Hindlimb muscle (tissue), 1 donor: ENCODE measurements at places on chromosomes 3 and 15. TPM values are rescaled to one million over a fixed set of nuclear protein-coding genes. Genes with fewer than 3 reads are reported as not detected.
A peak's percentile ranks its signal among the peaks of the same experiment; 100 is the strongest.

Gene IQCF5
- polyA plus RNA-seq = not detected

Gene P4HTM
- 15.6 TPM for polyA plus RNA-seq

Gene PODXL2
- 5.3 TPM for polyA plus RNA-seq

Gene RLBP1
- polyA plus RNA-seq = 0.30 TPM

Gene COL6A5
- not detected for polyA plus RNA-seq

Gene CPN2
- polyA plus RNA-seq = 0.09 TPM

Gene SEMA5B
- 23.8 TPM for polyA plus RNA-seq

GRCh38 chr3:138845771-138846173, 11.0 kb upstream of the PIK3CB start:
- DNase-seq = no peak

GRCh38 chr3:58164906-58165821, 45.6 kb downstream of the DNASE1L3 start:
- no peak for DNase-seq

- DNase-seq = peak; percentile 73
Measured at GRCh38 chr3:65732051-65732935, 306.4 kb downstream of the MAGI1 start.

- DNase-seq = no peak
Measured at GRCh38 chr15:57150066-57150865, 226.0 kb upstream of the CGNL1 start.

GRCh38 chr3:195005251-195005620, 265.7 kb downstream of the XXYLT1 start:
- no peak for DNase-seq

DNA sequence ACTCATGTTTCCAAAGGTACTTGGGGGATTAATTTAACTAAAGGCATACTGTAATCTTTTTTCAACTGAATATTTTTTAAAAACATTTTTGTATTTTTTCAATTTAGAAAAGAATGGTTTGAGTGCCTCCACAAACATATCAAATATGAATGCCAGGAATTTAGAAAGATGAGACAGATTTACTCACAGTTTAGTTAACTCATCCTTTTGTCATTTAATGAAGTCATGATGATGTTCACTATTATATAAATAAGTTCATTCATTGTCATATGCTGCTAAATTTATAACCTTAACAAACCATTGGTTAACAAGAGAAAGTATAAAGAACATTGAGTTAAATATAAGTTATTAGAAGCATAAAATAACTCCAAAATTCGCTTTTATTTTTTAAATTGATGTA, 50.0 kb downstream of the FGF7 start:
- no peak for DNase-seq

DNA sequence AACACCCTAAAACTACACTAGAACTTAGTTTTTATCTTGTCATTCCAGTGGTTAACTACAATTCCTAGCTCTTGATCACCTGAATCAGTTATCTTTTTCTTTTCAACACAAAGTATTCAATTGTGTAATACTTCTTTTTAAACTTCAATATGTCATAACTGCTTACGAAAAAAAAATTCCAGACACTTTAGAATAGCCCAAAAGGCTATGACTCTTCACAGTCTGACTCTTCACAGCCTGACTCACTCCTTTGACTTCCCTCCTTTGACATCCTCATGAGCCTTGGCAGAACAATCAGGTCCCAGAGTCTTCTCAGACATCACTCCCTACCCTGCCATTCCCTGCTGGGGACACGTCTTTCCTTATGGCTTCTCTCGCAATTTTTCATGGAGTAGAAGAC, 727.1 kb downstream of the ROBO1 start:
- DNase-seq = no peak

DNA sequence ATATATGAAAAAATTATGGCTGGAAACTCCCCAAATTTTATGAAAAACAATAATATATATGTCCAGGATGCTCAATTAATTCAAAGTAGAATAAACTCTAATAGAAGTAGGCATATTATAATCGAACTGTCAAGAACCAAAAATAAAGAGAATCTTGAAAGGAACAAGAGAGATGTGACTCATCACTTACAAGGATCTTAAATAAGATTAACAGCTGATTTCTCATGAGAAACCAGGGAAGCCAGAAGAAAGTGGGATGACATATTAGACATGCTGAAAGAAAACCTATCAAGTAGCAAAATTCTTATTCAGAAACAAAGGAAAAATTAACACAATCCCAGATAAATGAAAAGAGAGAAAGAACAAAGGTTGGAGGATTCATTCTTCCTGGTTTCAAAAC, 66.8 kb downstream of the FAIM start:
- no peak for DNase-seq

DNA sequence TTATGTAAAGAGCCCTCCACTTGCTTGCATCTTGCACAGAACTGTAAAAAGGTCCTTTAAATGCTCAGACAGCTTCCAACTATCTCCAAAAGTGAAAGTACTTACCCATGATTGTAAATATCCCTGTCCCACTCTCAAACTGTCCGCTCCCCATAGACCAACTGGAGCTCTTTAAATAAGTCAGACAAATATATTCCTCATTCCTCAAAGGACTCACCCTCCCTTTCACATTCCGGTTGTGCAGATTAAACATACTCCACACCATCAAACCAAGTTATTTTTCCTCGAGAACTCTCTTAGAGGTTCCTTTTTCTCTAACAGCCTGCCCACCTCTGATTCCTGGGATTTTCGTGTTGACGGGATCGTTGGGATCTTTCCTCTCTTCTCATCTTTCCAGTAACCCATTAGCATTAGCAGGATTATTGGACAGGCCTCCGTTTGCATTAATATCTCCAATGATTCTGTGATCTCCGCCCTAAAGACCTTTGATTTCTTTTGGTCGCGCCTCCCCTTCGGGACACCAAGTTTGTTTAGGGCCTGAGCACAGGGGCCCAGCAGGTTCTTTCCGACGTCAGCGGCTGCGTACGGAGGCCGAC, 763 bp downstream of the GOLGB1 start:
- no peak for DNase-seq

GRCh38 chr3:29764041-29764440, 483.2 kb downstream of the RBMS3 start:
- peak; percentile 56 for DNase-seq

GRCh38 chr15:73440571-73440970, 2.4 kb upstream of the REC114 start:
- DNase-seq = no peak

DNA sequence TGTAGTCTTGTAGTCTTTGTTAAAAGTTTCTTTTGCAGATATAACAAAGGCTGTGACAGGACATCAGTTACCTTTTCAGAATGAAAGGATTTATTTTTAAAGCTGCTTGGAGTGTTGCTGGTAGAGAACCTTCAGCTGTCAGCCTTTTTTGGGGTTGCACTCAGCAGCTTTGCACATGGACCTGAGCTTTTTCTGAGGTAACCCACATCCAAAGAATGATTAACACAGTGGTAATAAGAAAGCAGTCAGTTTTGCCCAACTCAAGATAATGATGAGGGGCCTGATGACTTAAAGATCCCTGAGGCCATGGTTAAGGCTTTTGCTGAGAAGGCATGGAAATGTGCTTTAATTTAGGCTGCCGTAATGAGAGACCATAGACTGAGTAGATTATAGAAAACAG, 1042.7 kb downstream of the PLOD2 start:
- no peak for DNase-seq

DNA sequence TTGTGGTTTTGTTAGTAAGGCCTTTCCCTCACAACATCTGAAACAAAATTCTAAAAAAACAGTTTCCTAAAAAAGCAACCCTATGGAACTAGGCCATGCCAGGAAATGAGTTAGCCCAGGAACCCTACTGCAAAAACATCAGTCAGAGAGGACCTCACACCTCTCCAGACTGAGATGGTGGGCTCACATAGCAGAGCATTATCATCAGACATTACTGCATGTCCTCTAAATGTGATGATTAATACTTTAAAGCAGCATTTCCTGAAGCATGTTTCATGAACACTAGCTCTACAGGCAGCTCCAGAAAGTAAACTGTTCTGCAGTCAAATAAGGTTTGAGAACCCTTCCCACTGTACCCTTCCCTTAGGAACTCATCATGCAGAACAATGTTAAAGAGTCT, 232.3 kb upstream of the MRPL3 start:
- no peak for DNase-seq

- DNase-seq = no peak
Measured at GRCh38 chr3:160312014-160312624, 86.9 kb downstream of the C3orf80 start.

DNA sequence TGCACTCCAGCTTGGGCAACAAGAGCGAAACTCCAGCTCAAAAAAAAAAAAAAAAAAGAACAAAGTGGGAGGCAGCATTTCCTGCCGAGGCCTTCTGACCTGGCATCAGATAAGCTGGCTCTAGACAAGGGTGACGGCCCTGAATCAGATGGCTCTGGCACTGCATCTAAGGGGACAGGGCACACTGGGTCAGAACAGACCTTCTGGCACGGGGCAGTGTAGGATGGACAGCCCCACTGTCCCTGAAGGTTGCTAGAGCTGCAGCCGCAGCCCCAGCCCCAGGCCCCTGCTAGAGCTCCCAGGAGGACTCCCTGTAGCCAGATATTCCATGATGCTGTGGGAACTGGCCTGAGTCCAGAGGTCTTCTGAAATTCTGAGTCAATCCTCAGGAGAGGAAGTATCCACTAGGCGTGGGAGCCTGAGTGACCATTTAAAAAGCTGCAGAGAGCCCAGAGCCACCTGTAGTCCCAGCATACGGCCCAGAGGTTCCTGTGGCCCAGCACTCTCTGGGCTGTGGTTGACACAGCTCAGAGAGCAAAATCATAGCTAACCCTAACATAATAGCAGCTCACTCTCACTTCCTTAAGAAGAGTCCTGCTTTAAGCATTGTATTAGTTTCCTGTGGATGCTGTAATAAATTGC, 69.2 kb upstream of the MFGE8 start:
- peak; percentile 63 for DNase-seq
